ENCODE measurements at places on chromosomes 7 and 10. TPM values are rescaled to one million over a fixed set of nuclear protein-coding genes. Genes with fewer than 3 reads are reported as not detected.

The SPDYE2B gene
- total RNA-seq, result not detected

The CFAP69 gene
- 13.2 TPM for total RNA-seq

The CYP2C19 gene
- 0.28 TPM for total RNA-seq

The CALHM3 gene
- total RNA-seq, result not detected

The CPA4 gene
- total RNA-seq, result 1.1 TPM

The CABCOCO1 gene
- 2.3 TPM for total RNA-seq

The RBP4 gene
- 77.4 TPM for total RNA-seq

The MARVELD1 gene
- total RNA-seq, result 43.2 TPM

The LIPK gene
- total RNA-seq, result not detected

The SKAP2 gene
- total RNA-seq, result 75.8 TPM

The TUBB8 gene
- total RNA-seq, result not detected

The NODAL gene
- total RNA-seq, result not detected

The CALHM1 gene
- not detected for total RNA-seq

The PTF1A gene
- total RNA-seq, result not detected

The IDI1 gene
- 27.5 TPM for total RNA-seq

The CTTNBP2 gene
- 41.1 TPM for total RNA-seq

The LIPF gene
- total RNA-seq, result not detected

The ZNF425 gene
- 2.5 TPM for total RNA-seq

The AIFM2 gene
- 12.7 TPM for total RNA-seq

The WEE2 gene
- 0.06 TPM for total RNA-seq

The HMX3 gene
- not detected for total RNA-seq

The ATOH7 gene
- total RNA-seq, result 0.16 TPM

The CTAGE6 gene
- 0.13 TPM for total RNA-seq

The TRIL gene
- 6.1 TPM for total RNA-seq

The FEZF1 gene
- not detected for total RNA-seq

The ZNF783 gene
- total RNA-seq, result 21.8 TPM

The CYP26C1 gene
- 0.35 TPM for total RNA-seq

The GPR85 gene
- total RNA-seq, result 0.31 TPM

The ASZ1 gene
- total RNA-seq, result not detected

The C10orf62 gene
- total RNA-seq, result 1.6 TPM

The PRKCQ gene
- total RNA-seq, result 17.5 TPM

The CALU gene
- 75.1 TPM for total RNA-seq

The AFAP1L2 gene
- total RNA-seq, result 24.0 TPM

The ARHGEF35 gene
- total RNA-seq, result 22.1 TPM

The NHLRC2 gene
- 40.8 TPM for total RNA-seq

The CNNM1 gene
- total RNA-seq, result 0.85 TPM

The HOXA6 gene
- 22.0 TPM for total RNA-seq

Data from kidney (tissue), 22 donors.